A549 treated with Hydrocortisone at 1 μM for 4 hours (cell line): ENCODE measurements at places on chromosomes 6 and 20. TPM values are rescaled to one million over a fixed set of nuclear protein-coding genes. Genes with fewer than 3 reads are reported as not detected.

Gene PAX1
- not detected in 5 replicates for total RNA-seq

Gene C6orf141
- 7.8 to 10.1 TPM (median 9.2 TPM) in 5 replicates for total RNA-seq

Gene PRND
- not detected in 5 replicates for total RNA-seq

Gene VAPB
- 49.7 to 52.9 TPM (median 52.0 TPM) in 5 replicates for total RNA-seq

Gene PHACTR1
- total RNA-seq: 0.07 TPM in 1 of 5 replicates, not detected in the others

Gene HRH3
- not detected in 5 replicates for total RNA-seq

Gene PTCRA
- total RNA-seq: not detected in 5 replicates

Gene HLA-G
- total RNA-seq: not detected in 5 replicates

Gene LGSN
- 2.0 to 3.0 TPM (median 2.4 TPM) in 5 replicates for total RNA-seq

Gene FOXS1
- 0.20 to 0.42 TPM (median 0.39 TPM) in 5 replicates for total RNA-seq

Gene CD93
- total RNA-seq: not detected in 5 replicates

Gene ZC3H12D
- total RNA-seq: 0.03 to 0.12 TPM (median 0.06 TPM) in 4 of 5 replicates, not detected in the other

Gene EPHA7
- total RNA-seq: 0.05 to 0.15 TPM (median 0.09 TPM) in 5 replicates

Gene ZBTB46
- total RNA-seq: 0.71 to 1.0 TPM (median 0.81 TPM) in 5 replicates

Gene PACRG
- total RNA-seq: 0.09 TPM in 1 of 5 replicates, not detected in the others

Gene EPB41L1
- 55.5 to 81.3 TPM (median 77.5 TPM) in 5 replicates for total RNA-seq

Gene SIRPD
- not detected in 5 replicates for total RNA-seq

Gene TAP2
- 16.7 to 19.1 TPM (median 18.1 TPM) in 5 replicates for total RNA-seq

Gene MEP1A
- 0.05 TPM in 1 of 5 replicates, not detected in the others for total RNA-seq

Gene LST1
- total RNA-seq: 0.37 TPM in 1 of 5 replicates, not detected in the others

Gene SLC35F1
- 0.03 TPM in 1 of 5 replicates, not detected in the others for total RNA-seq

Gene ZBTB12
- total RNA-seq: 3.3 to 4.2 TPM (median 3.9 TPM) in 5 replicates

Gene CCN6
- not detected in 5 replicates for total RNA-seq

Gene IYD
- total RNA-seq: 0.01 to 0.02 TPM (median 0.01 TPM) in 3 of 5 replicates, not detected in the others

Gene CYP21A2
- not detected in 5 replicates for total RNA-seq

Gene CAP2
- total RNA-seq: 10.0 to 14.3 TPM (median 11.5 TPM) in 5 replicates

Gene WFDC12
- not detected in 5 replicates for total RNA-seq

Gene CAGE1
- total RNA-seq: not detected in 5 replicates

Gene GJA1
- 44.8 to 73.9 TPM (median 61.9 TPM) in 5 replicates for total RNA-seq
